SK-N-SH (cell line): ENCODE measurements at places on chromosomes 7 and 10.

DNA sequence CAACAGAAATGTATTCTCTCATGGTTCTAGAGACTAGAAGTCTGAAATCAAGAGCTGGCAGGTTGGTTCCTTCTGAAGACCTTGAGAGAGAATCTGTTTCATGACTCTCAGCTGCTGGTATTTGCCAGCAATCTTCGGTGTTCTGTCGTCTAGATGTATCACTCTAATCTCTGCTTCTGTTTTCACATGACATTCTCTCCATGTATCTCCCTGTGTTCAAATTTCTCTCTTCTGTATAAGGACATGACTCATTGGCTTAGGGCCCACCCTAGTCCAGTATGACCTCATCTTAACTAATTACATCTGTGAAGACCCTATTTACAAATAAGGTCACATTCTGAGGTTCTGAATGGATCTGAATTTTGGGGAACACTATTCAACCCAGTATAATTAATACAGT is 82.3 kb downstream of the ANKRD7 start:
- DNase-seq, result no peak

DNA sequence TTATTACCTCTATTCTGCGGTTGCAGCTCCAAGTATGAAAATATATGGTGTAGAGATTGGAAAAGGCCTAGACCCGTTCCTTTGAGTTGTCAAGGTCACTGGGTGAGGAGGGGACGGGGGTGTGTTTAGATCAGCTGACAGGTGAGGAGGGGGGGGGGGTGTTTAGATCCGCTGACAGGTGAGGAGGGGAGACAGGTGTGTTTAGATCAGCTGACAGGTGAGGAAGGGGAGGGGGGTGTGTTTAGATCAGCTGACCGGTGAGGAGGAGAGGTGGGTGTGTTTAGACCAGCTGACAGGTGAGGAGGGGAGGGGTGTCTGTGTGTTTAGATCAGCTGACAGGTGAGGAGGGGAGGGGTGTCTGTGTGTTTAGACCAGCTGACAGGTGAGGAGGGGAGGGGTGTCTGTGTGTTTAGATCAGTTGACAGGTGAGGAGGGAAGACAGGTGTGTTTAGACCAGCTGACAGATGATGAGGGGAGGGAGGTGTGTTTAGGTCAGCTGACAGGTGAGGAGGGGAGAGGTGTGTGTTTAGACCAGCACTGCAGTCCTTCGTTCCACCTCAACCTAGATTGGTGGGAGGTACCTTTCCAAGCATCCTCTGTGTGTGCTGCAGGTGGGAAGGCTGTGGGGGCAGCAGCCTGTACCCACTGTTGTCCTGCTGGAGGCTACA is 655.0 kb upstream of the ADARB2 start:
- DNase-seq, result peak; percentile 25

DNA sequence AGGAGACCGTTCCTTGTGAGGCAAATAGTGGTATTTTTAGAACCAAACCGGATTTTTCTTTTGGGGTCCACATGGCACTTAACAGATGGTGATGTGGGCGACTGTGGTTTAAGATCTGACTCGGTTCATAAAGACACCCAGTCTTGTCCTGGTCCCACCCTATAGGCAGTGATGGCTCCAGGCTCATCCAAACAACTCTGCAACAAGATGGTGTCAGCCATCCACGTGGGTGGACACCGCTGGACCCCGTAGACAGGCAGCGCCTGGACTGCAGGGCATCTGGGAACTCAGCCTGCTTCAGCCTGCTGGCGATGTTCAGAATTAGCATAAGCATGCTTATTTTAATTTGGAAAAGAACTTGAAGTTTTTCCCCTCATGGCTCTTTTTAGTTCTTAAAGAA is 258.4 kb upstream of the FZD1 start:
- DNase-seq, result no peak

GRCh38 chr7:108246227-108246837 is 116.2 kb upstream of the LAMB4 start:
- no peak for DNase-seq

DNA sequence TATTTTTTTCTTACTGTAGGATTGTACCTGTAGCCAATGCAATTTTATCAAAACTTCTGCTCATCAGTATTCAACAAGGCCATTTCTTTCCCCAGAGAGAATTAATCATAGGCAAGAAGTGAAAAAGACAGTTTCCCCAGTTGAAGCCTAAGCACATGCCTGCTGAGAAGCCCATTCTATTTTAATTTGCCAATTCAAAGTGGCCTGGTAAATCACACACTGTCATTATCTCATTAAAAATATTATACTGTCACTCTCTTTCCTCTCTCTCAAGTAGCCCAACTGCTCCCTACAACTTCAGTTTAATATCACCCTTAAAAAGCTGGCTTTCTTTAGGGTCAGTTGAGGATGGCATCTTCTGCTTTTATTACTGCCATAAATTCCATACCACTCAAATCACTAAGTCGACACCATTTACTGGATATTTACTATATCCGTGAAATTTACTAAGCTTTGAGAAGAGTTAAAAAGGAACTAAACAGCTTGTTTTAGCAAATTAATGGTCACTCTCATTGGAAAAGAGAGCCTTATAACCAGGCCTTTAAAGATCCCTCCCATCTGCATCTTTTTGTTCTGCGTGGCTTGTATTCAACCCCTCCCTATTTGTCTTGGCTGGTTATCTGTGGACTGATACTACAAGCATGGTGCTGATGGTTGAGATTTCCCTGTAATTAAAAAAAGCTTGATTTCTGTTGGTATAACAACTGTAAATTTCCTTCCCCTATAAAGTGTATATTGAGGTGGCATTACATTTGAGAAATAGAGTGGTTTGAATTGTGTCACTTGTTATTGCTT is 30.6 kb downstream of the COL28A1 start:
- peak; percentile 49 for DNase-seq

- no peak for DNase-seq
Measured at GRCh38 chr10:77631241-77631640, 6.4 kb downstream of the KCNMA1 start.

GRCh38 chr10:19164461-19164860 is 115.9 kb downstream of the MALRD1 start:
- DNase-seq, result no peak

- no peak for DNase-seq
Measured at GRCh38 chr7:341841-342638, 52.1 kb downstream of the FOXL3 start.

- no peak for DNase-seq
Measured at GRCh38 chr7:51234139-51234538, 82.5 kb downstream of the COBL start.

- DNase-seq, result no peak
Measured at GRCh38 chr10:29438271-29438670, 149.4 kb downstream of the LYZL1 start.

- no peak for DNase-seq
Measured at GRCh38 chr7:111232249-111233084, 141.5 kb downstream of the LRRN3 start.

GRCh38 chr10:26714415-26715136 is 17.1 kb downstream of the PDSS1 start:
- no peak for DNase-seq
